ENCODE measurements at places on chromosomes 5 and 9.
A peak's percentile ranks its signal among the peaks of the same experiment; 100 is the strongest.

GRCh38 chr5:128155776-128156175 is 72.2 kb downstream of the SLC12A2 start:
- no peak for DNase-seq

DNA sequence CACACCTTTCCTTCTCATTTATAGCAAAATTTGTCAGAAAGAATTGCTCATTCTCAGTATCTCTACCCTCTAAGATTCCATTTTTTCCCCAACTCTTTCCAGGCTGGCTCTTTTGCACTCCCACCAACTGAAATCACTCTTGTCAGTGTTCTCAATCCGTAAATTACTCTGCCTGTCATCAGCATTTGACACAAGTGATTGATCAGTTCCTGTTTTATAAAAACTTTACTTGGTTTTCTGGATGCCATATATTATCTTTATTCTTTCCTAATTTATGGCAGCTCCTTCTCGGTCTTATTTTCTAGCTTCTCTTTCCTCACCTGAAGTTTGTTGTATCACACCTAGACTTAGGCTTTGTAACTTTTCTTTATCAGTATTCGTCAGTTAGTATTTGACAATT is 16.4 kb downstream of the DENND4C start:
- DNase-seq: no peak

GRCh38 chr5:72125941-72126620 is 18.8 kb downstream of the MAP1B start:
- DNase-seq: no peak

DNA sequence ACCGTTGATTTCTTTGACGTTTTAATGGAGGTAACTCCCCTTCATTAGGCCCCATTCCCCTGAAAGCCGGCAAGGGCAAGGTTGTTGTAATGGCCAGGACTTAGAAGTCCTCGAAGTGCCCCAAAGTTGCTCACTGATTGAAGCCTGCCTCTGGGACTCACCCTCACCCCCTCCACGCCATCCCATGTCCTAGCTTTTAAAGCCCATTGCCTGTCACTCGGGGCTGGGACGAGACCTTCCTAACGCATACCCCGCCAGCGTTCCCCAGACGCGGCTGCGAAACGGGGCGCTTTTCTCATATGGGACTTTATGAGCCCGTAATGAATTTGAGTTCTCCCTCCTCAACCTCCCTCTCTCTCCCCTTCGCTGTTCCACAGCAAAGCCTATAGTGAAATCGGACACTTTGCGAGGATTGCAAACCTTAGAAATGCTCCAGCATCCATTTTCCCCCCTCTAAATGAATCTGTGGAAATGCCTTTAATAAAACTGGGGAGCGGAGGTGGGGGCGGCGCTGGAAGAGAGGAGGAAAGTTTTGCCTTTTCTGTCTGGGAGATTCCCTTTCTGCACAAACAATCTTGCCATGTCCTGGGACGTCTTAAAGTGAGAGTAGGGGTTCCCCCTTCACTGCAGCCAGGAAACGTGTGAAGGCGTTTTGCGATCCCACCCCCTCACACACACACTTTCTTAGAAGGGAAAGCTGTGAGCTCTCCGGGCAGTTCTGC is 1.5 kb downstream of the PAPPA start:
- DNase-seq: no peak

- no peak for DNase-seq
Measured at GRCh38 chr9:23322392-23322791, 503.6 kb downstream of the ELAVL2 start.

DNA sequence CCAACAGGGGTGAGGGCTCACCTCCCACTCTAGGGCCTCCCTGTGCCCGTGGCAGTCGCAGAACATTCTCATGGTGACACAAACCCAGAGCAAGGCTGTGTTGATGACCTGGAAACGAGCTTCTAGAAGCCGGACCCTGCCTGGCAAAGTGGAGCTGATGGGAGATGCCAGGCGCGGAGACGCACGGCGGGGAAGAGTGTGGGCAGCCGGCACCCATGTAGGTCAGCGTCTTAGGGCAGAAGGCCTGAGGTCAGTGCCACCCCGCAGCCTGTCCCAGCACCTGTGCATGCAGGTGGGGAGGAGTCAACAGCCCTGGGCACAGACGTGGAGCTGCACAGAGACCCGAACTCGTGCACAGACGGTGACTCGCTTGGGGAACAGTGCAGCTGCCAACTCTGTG is 5.4 kb downstream of the SLC6A18 start:
- DNase-seq: no peak

DNA sequence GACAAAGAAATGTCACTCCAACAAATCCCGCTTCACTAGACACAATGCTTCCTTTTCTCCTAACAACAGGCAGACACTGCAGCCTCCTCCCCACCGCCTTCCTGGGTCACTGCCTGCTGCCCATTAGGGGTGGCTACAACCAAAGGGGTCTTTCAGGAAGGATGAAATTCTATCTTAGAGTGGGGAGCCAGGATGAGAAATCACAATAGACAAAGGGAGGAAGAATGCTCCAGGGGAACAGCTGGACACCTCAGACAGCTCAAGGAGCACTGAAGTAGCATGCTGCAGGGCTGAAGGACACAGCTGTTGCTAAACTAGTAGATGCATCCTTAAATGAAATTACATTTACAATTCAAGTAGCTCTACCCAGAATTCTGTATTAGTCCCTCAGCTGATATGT is 54.2 kb downstream of the PRELID2 start:
- DNase-seq: no peak

DNA sequence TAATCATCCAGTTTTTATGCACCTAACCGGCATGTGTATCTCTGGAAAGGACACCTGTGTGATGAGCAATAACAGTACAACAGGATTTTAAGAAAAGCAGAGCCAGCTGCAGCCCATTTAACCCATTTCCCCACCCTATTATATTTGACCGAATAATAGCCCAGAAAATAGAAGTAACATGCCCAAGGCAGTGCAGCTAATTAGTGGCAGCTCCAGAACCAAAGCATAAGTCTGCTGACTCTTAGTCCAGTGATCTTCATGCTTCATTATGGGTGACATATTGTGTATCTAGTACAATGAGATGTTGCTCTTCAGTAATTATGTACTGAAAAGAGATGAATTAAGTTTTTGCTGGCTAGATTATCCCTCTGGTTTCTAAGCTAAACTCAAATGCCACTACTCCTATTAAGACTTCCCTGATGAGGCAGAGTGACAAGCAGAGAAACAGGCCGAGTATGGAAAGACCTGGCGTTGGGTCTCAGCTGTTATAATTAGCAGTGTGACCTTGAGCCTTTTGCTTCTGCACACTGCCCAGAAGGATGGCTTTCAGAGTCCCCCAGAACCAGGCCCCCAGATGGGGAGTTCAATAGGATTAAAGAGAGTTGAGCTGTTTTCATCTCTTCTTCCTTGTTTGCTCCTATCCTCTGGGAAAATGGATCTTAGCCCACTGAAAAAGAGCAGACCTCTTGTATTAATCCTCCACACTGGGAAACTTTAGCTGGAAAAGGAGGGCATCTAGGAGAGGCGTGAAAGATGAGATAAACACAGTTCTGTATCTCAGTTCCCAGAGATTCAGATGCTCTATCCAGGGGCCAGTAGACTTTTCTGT is 10.8 kb upstream of the C1QTNF3 start:
- no peak for DNase-seq

GRCh38 chr5:98258939-98259338 is 514.5 kb upstream of the RGMB start:
- no peak for DNase-seq

GRCh38 chr9:83424831-83425230 is 113.4 kb downstream of the FRMD3 start:
- DNase-seq: no peak

DNA sequence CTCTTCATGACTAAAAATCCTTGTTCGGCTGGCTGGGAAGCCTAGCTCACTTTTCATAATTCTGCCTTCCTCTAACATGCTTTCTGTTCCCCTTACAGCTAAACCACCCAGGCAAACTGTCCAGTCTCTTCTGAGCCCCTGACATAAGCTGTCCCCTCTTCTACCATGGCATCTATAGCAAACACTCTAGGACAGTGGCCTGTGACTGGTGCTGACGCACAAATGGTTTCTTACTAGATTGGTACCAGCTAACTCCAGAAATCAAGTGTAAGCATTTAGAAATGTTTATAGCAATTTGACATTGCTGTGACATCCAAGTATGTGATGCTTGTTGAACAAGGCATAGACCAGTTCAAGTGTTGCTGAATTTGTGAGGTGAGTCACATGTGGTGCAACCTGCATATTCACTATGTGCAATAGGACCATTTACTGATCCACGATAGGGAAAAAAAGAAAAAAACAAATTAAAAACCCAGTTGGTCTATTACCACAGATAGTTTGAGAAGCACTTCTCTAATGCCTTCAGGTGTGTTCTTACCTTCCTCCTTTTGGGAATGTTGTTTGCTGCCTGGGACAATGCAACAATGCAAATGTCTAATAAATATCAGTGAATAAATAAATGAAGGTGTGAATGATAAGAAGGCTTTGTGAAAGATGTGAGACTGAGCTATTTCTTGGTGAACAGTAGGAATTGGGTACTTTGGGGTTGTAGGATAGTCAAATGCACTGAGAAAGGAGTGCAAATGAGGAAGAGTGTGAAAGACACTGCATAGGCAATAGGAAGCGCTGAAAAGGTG is 22.4 kb downstream of the ELOVL7 start:
- DNase-seq: no peak

DNA sequence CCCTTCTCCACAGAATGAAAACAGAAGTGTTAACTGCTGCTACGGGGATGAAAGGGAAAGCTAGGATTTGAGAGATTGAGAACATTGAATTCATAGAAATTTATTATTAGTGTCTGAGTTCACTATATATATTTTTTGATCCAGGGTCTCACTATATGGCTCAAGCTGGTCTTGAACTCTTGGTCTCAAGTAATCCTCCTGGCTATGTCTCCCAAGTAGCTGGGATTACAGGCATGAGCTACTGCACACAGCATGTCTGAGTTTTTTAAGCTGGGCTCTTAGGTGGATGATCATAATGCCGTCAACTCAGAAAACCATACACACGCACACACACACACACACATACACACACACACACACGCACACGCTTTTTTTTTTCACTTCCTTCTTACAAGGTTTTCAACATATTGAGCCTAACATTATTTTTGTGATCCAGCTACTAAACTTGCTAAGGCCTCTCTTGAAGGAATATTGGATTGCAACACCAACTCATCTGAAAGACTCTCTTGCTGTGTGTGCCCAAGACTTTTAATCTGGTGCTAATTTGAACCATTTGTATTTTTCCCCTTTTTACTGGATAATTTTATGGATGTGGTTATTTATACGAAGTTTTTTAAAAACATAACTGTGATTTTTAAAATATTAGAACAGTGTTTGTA is 1045.4 kb downstream of the DTWD2 start:
- no peak for DNase-seq

GRCh38 chr5:119168401-119168800 is 97.5 kb downstream of the DMXL1 start:
- no peak for DNase-seq

DNA sequence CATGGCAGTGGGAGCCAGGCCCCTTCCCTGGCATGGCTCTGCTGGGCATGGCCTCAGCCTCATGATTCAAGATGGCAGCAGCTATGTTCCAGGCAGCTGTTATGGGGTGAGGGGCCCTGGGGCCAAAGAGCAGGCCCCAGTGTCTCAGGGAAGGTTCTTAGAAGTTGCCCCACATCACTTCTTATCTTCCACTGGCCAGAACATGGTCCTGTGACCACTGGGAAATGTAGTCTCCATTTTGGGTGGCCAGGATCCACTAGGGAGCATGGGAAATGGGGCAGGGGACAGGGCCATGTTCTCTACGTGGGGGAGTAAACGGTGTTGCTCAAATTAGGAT is 18.3 kb downstream of the SUSD3 start:
- no peak for DNase-seq

DNA sequence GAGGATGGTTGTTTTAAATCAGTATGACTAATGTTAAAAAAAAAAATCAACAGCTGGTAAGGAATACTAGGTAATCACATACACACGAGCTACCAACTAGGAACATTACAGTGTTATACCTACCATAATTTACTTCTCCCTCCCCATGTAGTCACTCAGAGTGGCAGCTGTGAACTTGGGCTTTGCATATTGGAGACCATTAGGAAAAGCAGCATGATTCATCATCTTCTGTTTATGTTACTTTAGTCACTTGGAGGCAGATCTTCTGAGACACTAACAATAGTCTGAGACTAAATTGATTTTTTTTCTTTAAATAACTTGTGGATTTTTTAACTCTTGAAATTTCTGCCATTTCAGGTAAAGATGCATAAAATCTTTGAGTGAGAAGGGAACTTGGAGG is 141.5 kb upstream of the NR4A3 start:
- no peak for DNase-seq

GRCh38 chr5:65021527-65022226 is 252.9 kb downstream of the CWC27 start:
- peak; percentile 10 for DNase-seq

DNA sequence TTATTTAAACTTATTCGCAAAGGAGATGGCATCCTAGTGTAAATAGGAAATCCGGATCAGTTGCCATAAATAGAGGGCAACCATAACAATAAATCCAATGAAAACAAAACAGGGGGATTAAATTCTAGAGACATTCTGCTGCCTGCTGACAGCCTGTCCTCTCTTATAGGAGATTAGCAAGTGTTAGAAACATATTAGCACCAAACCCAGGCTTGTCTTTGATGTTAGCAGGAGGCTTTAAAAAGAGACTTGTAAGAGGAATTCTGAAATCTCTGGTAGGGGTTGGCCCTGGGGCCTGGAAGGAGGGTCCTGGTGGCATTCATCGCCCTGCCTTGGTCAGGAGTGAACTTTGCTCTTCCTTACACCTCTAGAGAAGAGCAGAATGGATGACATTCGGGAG is 21.6 kb downstream of the NDST1 start:
- DNase-seq: no peak

DNA sequence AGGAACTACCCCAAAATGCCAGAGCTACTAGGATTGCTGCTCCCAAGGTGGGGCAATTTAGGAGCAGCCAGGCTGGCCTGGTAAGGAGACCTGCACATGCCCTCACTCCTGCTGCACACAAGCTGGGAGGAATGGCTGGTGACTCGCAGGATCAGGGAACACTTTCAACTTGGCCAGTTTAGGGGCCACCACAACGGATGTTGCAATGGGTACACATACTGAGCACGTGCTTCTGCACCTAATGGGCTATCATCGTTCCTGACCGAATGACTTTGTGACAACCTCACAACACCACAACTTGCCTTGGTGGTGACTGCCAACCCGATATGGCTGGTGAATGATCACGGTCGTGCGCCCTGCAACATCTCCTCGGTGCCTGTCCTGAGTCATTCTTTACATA is 172.0 kb downstream of the ROR2 start:
- no peak for DNase-seq

DNA sequence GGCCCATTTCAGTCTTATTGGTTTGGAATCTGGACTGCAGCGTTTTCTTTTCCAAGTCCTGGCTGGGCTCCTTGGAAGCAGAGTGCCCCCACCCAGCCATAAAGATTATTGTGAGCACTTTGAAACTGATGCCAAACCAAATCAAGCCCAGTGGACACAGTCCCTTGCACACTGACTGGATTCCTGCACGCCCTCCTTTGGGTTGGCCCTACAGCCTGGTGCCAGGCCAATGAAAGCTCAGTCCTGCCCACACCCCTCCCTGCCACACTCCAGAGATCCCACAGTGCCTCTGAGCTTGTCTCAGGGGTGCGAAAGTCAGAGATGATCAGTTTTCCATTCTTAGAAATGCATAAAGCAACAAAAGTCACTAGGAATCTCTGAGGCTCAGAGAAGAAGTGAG is 181.9 kb downstream of the CETN3 start:
- no peak for DNase-seq
